ENCODE measurements at places on chromosomes 2 and 18. TPM values are rescaled to one million over a fixed set of nuclear protein-coding genes. Genes with fewer than 3 reads are reported as not detected.
A peak's percentile ranks its signal among the peaks of the same experiment; 100 is the strongest.

DNA sequence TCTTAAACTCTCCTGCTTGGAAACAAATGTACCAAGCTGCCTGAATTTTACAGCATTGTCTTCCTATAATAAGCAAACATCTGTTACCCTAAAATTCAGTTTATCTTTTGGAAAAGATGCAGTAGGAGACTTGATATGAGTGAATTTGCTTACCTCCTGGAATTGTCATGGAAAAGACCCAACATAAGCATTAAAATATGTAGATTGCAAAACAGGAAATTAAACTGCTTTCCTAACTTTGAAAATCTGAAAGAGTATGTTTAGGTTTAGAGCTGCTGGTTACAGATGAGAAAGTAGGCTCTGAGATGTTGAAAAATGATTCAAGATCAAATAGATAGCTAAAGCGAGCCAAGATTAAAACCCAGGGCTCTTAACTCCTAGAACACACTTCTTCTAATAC, 316.5 kb downstream of the SOX11 start:
- DNase-seq, result no peak
- H3K36me3 ChIP-seq, result no peaks in the 10 kb centered on the region
- H3K27ac ChIP-seq, result no peak overlapping the region
- H3K27me3 ChIP-seq, result no peaks in the 10 kb centered on the region
- H3K4me1 ChIP-seq, result no peaks in the 10 kb centered on the region

GRCh38 chr18:61975526-61976326, 82.9 kb upstream of the RNF152 start:
- H3K4me1 ChIP-seq, result peaks cover 19% of the 10 kb centered on the region
- DNase-seq, result peak; percentile 49
- H3K27me3 ChIP-seq, result no peaks in the 10 kb centered on the region
- no peak overlapping the region for H3K4me3 ChIP-seq

Gene UGT1A3
- total RNA-seq, result not detected

- no peak overlapping the region for H3K4me3 ChIP-seq
- no peaks in the 10 kb centered on the region for H3K4me1 ChIP-seq
- peaks cover 23% of the 10 kb centered on the region for H3K27me3 ChIP-seq
- no peak overlapping the region for H3K27ac ChIP-seq
- DNase-seq, result no peak
Observed at GRCh38 chr2:131567891-131568290, 40.2 kb downstream of the CCDC74A start.

Gene VWC2L
- not detected for total RNA-seq

- H3K27me3 ChIP-seq, result no peaks in the 10 kb centered on the region
- no peak for DNase-seq
- no peak overlapping the region for H3K27ac ChIP-seq
- H3K36me3 ChIP-seq, result no peaks in the 10 kb centered on the region
Observed at GRCh38 chr2:35447821-35448220, 907.8 kb upstream of the CRIM1 start.
